Kidney (tissue), 22 donors: ENCODE measurements at places on chromosomes 2 and 18. TPM values are rescaled to one million over a fixed set of nuclear protein-coding genes. Genes with fewer than 3 reads are reported as not detected.

Gene ALLC
- not detected for total RNA-seq

Gene PIEZO2
- 4.1 TPM for total RNA-seq

Gene DSEL
- total RNA-seq, result 6.4 TPM

Gene ACOXL
- 2.0 TPM for total RNA-seq

Gene ANKRD62
- total RNA-seq, result not detected

Gene CELF4
- total RNA-seq, result 0.85 TPM

Gene ITGA6
- total RNA-seq, result 89.1 TPM

Gene SKA1
- total RNA-seq, result 0.31 TPM

Gene LYPD1
- 11.1 TPM for total RNA-seq

Gene RGPD3
- 0.19 TPM for total RNA-seq

Gene REG1B
- total RNA-seq, result 11.0 TPM

Gene FAM161A
- total RNA-seq, result 3.7 TPM

Gene UPP2
- 0.19 TPM for total RNA-seq

Gene PID1
- total RNA-seq, result 9.4 TPM

Gene CSRNP3
- 6.4 TPM for total RNA-seq

Gene C1QL2
- total RNA-seq, result not detected

Gene CTAGE1
- not detected for total RNA-seq

Gene TMEM178A
- total RNA-seq, result 5.7 TPM

Gene NOSTRIN
- 50.2 TPM for total RNA-seq

Gene MROH2A
- not detected for total RNA-seq
